ENCODE measurements at places on chromosomes 12 and 14.

DNA sequence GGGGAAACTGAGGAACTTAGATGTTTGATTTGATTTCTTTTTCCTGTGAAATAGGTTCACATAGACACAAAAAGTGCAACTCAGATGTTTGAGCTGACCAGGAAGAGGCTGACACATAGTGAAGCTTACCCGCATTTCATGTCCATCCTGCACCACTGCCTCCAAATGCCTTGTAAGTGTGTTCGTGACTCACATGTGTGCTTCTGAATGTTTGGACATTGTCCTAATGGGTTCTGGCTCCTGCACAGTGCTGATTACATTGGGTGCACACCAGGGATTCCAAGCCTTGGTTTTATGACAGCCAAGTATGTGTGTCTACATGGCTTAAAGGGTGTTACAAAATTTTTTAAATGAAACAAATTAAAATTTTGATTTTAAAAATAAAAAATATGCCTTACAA is 137.4 kb downstream of the DAAM1 start:
- no peak for DNase-seq

DNA sequence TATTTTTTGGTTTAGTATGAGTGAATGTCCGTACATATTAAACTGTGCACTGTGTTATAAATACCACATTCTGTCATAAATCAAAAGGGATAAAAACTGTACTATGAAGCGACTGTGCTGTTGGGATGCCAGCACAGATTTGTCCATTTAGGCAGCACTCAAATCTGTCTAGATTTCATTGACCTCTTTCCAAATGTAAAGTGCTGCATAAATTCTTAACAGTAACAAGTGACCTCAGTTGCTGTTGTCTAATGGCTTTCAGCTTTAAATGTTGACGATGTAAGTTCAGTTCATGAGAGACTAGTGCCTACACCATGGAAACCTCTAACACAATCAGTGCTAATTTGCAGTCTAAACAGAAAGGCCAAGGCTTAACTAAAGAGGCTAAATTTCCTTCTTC is 531.4 kb upstream of the LMO3 start:
- DNase-seq: no peak

GRCh38 chr12:101761350-101761749 is 22.1 kb upstream of the SYCP3 start:
- no peak for DNase-seq

DNA sequence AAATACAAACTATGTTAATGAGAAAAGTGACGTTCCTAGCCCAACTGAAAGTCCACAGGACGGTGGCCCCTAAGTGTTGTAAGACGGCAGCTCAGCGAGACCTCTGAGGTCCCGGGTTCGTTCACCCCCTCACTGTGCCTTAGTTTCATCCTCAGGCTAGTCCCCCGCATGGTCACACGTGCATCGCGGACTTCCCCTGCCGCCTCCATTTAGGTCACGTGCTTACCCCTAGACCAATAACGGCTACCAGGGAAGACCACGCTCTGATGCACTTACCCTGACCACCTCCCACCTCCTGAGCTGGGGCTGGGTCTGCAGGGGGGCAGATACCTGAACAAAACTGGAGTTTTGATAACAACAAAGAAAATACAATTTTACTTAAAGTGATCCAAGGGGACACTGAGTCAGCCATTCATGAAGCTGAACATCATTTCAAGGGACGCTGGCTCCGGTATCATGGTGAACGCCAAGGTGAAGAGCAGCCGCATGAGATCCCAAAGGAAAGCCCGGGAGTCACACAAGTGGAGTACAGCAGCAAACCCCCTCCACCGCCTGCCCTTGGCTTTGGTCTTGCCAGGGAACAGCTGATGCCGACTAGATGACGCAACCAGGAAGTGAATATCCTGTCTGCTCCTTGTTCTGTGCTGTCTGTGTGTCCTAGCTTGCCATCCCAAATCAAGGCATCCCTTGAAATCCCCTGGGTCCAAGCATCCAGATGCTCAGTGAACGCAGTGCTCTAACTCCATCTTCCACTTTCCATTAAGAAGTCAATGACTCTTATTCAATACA is 274.1 kb downstream of the PCNX1 start:
- no peak for DNase-seq

DNA sequence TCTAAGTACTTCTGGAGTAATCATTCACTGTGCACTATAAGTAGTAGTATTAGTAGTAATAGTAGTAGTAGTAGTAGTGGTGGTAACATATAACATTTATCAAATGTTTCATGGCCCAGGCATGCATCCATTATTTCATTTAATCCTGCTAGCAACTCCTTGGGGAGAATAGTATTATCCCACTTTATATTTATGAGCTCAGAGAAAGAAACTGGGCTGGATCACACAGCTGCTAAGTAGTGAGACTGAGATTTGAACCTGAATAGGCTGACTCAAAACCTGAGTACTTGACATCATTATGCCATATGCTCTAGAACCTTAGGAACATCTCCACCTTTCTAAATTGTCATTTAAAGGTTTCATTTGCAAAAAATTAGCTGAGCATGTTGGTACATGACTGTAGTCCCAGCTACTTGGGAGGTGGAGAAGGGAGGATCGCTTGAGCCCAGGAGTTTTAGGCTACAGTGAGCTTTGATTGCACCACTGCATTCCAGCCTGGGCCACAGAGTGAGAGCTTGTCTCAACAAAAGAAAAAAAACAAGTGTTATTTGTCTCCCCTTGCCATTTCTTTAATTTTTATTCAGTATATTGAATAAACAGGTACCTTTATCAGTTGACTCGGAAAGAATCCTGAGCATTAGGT is 11.4 kb upstream of the NID2 start:
- no peak for DNase-seq

- no peak for DNase-seq
These were observed 146.8 kb upstream of the RASSF8 start for GRCh38 chr12:25811656-25812126.

DNA sequence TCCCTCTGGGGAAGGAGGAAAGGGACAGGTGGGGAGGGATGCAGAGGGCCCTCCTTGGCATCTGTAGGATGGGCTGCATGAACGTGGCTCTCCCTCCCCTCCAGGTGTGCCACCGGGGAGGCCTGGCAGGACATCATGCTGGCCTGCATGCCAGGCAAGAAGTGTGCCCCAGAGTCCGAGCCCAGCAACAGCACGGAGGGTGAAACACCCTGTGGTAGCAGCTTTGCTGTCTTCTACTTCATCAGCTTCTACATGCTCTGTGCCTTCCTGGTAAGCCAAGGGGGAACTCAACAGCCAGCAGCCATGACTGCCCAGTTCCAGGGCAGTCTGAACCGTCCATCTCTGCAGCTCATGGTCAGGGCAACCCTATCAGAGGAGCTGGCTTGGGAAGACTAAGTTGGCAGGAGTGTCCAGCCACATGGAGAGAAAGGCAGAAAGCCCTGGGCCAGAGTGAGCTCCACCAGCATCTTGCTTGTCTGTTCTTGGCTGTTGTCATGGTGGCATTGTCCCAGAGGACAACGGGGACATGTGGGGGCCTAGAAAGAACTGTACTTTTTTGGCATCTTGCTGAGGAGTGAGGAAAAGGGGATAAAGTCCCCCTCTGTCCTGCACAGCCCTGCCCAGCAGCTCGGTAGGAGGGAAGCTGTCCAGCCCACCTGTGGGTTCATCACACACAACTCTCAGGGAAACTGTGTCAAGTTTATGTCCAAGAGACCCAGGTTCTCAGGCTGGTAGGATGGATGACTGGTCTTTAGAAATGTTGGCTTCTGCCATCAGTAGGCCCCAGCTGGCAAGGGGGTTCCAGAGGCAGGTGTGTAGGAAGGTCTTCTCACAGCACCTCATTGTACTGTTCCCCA is 129.8 kb upstream of the FKBP4 start:
- DNase-seq: no peak

DNA sequence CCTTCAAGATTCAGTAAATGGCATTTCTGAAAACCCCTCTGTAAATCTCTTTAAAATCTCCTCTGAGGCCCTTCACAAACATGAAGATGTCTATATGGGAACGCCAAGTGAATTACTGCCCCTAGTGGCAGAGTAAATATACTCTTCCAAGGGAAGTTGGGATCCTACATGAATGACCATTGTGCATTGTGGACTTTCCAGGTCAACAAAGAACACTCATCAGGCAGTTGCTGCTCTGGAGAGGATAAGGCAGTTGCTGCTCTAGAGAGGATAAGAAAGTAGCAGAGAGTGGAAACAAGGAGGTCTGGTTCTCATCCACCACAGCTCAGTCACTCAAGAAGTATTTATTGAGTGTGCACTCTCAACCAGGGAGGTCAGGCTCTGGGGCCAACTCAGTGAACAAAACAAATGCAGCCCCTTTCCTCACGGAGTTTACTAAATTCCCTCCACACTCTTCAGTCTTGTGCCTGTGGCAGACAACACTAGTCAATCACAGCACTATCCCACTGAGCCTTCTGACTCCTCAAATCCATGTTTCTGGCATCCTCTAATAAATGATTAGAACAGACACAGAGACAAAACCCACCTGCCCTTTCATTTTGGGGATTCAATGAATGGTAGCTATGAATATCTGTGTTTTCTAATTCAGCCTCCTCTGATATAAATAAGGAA is 52.9 kb downstream of the SVOP start:
- no peak for DNase-seq

- DNase-seq: no peak
These were observed 93.5 kb downstream of the NUAK1 start for GRCh38 chr12:106045251-106045674.

- DNase-seq: no peak
These were observed 36.8 kb downstream of the IQSEC3 start for GRCh38 chr12:103169-103981.

- DNase-seq: no peak
These were observed 29.1 kb downstream of the PAWR start for GRCh38 chr12:79661629-79662028.

- DNase-seq: no peak
These were observed 14.8 kb upstream of the PAX9 start for GRCh38 chr14:36646664-36647416.

GRCh38 chr12:75921622-75922289 is 109.8 kb downstream of the PHLDA1 start:
- DNase-seq: no peak

GRCh38 chr12:57093415-57094207 is 4.7 kb downstream of the NAB2 start:
- peak; percentile 40 for DNase-seq

- no peak for DNase-seq
These were observed 93.3 kb downstream of the CALM1 start for GRCh38 chr14:90489916-90490719.

DNA sequence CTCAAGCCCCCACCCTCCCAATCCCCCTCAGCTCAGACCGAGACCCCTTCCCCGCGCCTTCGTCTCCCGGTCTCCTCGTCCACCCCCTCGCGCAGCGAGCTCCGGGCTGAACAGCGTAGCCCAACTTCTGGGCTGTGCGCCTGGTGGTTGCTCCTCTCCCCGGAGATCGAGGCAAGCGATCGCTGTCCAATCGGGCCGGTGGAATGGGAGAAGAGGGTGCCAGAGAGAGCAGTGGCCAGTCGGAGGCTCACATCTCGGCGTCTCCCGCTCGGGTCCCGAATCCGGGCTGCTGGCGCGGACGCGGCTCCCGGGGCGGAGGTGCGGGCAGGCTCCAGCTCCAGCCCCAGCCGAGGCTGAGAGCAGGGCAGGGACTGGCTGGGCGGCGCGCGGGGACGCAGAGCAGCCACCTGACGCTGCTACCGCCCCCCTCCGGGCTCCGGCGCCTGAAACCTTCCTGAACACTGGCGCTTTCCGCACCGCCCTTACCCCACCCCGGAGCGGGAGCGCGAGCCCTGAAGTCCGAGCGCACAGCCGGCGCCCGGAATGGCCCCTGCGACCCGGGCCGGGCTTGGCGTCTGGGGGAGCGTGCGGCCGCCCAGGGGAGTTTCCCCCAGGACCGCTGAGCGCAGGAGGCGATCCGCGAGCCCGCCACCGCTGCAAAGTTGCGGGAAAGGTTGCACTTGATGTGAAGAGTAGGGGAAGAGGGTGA is 508 bp upstream of the KCNH5 start:
- DNase-seq: no peak

DNA sequence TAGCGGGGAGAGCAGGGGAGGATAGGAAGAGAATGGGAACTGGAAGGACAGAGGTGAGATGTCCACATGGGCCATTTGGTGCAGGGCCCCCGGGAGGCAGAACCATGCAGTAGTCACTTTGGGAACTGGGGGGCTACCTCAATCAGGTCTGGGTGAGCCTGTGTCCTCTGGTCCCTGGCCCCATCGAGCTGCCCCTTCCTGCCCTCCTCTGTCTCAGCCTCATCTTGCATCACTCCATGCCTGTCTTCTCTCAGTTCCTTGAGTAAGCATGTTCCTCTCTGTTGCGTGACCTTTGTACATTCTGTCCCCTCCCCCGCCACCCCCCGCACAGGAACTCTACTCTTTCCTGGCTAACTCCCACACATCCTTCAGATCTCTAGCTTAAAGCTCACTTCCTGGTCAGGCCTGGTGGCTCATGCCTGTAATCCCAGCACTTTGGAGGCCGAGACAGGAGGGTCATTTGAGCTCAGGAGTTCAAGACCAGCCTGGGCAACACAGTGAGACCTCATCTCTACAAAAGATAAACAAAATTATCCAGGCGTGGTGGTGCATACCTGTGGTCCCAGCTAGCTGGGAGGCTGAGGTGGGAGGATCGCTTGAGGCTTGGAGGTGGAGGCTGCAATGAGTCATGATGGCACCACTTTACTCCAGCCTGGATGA is 23.2 kb downstream of the FOS start:
- no peak for DNase-seq

- no peak for DNase-seq
These were observed 14.0 kb downstream of the CEP83 start for GRCh38 chr12:94445662-94446061.

DNA sequence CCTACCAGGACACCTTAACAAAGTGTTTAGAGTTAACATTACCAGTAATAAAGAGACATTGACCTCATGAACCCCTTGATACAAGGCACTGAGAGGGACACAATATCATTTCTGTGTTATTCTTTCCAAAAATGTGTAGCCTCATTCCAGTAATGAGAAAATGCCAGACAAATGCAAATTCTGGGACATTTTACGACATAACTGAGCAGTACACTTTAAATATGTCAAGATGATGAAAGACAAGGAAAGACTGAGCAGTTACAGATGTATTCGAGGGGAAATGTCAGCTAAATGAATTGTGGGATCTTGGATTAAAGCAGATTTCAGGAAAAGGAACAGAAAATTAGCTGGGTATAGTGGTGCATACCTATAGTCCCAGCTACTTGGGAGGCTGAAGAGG is 255.6 kb downstream of the ERC1 start:
- DNase-seq: no peak

DNA sequence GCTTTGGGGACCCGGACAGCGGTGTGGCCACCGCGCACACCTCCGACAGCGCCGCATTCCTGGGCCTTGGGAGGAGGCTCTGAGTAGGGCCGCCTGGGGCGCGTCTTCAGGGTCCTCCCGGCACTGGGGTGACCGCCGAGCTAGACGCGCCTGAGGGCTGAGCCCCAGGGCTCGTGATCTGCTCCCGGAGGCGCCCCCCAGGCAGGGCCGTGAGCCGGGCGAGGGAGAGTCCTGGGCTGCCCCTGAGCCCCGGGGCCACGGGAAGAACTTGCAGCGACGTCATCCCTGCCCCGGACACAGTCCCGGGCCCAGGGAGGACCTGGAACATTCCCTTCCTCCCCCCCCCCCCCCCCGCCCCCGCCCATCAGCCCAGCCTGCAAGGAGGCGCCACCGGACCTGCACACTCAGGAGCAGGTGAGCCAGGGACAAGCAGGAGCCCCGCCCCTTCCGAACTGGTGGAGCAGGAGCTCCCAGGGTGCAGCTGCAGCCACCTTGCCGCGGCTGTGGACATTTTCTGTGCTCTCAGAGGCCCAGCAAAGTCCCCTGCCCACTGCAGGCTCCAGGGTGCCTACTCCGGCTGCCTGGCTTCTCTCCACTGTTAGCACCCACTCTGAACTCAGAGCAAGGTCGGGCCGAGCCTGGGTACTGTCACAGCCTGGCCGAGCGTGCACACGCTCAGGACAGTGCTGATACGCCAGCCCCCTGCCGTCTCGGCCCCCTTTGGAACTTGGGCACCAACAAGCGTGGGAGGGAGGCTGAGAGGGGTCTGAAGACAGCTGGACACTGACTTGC is 50.7 kb downstream of the A2M start:
- no peak for DNase-seq
